ENCODE measurements at places on chromosomes 1 and 21.

DNA sequence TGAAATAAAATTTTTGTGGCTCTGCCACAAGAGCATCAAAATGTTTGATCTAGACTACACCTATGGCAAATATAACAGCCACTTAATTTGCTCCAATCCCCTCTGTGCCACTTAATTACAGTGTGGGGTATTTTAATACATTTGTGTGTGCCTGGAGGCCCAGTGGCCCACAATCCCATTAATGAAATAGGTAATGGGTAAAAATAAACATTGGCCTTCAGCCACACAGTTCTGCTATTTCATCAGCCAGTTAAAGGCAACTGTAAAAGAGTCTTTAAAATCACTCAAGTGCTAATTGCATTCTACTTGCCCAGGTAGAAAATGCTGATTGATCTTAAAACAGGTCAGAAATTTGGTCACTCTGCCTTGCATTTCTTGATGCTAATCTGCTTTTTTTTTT lies 151.6 kb upstream of the UBE2U start:
- no peak for DNase-seq

DNA sequence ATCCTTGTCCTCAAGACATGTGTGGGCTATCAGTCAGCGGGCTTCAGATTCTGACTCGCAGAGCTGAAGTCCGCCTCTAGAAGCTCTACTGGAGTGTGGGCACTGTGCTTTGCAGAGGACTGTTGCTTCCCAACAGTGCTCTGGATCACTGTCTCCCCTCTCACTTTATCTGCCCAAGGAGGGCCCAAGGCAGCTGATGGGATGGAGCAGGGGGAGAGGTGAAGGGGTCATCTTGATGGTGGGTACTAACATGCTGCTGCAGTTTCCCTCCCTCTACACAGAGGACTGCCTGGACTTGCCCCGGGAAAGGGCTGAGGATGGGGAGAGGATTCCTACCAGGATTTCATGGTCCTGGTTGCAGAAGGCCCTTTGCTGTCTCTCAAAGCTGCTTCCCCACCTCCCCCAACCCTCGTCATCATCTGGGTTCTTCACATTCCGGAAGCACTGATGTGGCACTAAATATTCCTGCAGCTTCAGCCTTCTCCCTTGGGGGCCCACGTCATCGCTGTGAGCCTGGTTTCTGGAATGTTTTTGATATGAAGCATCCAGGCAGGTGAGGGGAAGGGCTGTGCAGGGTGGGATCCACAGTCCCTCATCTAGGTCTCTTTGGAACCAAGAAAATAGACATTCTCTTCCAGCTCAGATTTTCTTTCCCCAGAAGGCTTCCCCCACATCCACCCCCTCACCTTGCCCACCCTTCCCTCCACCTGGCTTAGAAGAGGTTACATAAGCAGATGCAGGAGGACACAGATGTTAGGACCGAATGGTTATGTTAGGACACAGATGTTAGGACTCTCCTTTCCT lies 23.2 kb downstream of the NUAK2 start:
- no peak for DNase-seq

DNA sequence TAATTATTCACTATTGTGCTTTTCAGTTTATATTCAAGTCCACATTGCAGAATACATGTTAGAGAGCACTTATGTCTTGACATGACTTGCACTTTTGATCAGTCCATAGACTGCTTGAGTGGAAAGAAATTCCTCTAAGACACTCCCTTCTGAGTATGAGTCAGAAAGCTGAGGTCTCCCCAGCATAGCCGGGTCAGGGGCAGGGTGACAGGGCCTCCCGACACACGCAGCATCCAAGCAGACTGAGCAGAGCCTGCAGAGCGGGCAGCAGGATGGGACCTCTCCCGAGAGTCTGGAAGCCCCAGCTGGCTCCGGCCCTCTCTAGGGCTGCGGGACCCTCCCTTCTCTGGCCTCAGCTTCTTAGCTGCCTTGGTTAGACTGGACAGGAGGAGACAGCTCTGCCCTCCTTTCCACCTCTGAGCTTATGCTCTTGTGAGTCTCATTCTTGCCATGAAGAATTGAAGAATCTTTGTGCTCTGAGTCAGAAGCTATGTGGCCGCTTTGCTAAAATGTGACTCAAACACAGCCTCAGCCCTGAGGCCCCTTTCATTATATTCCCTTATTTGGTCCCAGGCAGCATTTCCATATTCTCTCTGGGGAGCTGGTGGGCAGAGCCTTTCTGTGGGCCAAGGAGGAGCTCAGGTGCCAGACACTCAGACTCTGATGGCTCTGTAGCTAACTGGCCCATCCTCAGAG lies 11.2 kb upstream of the CAPN2 start:
- no peak for DNase-seq

DNA sequence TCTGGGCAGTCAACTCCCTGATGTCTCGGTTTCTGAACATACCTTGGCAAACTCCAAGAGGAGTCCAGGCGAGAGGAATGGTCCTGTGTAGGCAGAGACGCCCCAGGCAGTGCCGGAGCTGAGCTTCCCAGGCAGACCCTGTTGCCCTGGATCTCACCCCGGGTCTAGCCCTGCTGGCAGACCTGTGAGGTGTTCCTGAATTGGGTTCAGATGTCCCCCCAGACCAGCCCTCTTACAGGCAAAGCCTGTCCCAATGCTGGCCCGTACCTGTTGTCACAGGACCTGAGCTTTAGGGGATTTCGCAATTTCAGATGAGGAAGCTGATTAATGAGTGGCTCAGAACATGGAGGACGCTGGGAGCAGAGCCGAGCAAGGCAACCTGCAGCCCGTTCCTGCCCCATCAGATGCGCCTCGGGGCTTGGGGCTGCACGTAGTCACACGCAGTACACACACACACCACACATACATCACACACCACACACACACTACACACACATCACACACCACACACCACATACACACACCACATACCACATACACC lies 38.5 kb upstream of the PDE9A start:
- DNase-seq: no peak

- DNase-seq: no peak
Observed at GRCh38 chr1:198794498-198794897, 155.7 kb downstream of the PTPRC start.

DNA sequence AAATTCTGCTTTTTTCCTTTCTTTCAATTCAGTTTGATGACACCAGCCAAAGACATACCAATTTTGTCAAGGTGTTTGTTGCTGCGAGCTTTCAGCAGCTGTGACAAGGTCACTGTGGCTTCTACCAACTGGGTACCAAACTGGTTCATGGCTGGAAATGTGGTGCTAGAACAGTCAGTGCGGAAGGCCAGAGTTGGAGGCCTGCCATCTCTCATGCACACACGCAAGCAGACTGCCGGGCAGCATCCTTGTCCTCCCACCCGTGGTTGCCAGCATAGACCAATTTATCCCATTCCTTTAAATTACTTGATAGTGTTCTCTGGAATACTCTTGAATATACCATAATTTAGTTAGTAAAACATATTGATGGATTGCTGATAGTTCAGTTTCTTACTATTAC lies 79.9 kb upstream of the GPR52 start:
- DNase-seq: no peak

GRCh38 chr1:167500283-167500860 lies 18.0 kb downstream of the CD247 start:
- DNase-seq: no peak

GRCh38 chr1:177103005-177103852 lies 61.3 kb downstream of the ASTN1 start:
- no peak for DNase-seq

DNA sequence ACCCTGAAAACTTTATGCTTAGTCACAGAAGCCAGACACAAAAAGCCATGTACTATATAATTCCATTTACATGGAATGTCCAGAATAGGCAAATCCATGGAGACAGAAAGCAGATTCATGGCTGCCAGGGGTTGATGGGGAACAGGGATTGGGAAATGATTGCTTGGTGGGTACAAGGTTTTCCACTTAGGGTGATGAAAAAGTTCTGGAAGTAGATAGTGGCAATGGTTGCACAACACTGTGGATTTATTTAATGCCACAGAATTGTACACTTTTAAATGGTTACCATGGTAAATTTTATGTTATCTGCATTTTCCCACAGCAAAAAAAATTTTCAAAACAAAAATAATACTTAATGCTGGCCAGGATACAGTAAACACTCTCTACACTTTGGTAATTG lies 40.6 kb downstream of the ENAH start:
- no peak for DNase-seq

GRCh38 chr1:9996624-9997582 lies at the start of gene RBP7:
RBP7 (plus strand) TSS chr1:9997228; CDS start chr1:9997259, 31 bp downstream.
- no peak for DNase-seq

GRCh38 chr1:185821612-185822385 lies 87.6 kb downstream of the HMCN1 start:
- no peak for DNase-seq

DNA sequence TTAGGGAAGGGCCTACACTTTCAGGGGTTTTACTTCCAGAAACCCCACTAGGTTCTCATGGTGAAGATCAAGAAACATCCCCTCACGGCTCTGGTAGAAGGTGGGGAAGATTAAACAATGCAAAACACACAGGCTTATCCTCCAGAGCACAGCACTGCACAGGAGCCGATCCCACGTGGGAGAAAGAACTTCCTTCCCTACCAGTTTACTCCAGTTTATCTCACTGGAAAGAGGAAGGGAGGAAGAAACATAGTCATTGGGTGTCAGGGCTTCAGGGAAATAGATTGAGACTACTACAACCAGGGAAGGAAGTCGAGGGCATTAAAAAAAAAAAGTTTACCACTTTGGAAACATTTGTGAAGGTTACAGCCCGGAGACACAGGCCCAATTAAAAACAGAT lies 164.4 kb downstream of the NTPCR start:
- DNase-seq: no peak

DNA sequence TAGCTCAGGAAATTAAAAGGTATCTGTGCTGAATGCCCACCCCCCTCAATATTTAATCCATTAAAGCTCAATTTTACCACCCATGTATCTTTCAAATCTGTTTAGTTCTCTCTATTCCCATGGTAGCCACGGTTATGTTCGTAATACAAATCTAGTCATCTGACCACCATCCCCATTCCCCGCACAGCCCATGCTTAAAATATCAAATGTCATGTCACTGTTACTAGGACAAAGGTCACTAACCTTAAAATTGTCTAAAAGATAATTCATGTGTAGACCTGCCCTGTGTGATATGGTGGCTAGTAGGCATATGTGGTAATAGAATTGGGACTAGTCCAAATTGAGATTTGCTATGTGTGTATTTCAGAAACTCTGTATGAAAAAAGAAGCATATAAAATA lies 728.5 kb upstream of the B3GALT2 start:
- DNase-seq: no peak

- no peak for DNase-seq
Observed at GRCh38 chr1:163072658-163073057, 3.5 kb downstream of the RGS4 start.

GRCh38 chr1:3340548-3341235 lies 113.8 kb upstream of the ARHGEF16 start:
- no peak for DNase-seq

GRCh38 chr1:221697923-221698425 lies 43.9 kb downstream of the DUSP10 start:
- no peak for DNase-seq

DNA sequence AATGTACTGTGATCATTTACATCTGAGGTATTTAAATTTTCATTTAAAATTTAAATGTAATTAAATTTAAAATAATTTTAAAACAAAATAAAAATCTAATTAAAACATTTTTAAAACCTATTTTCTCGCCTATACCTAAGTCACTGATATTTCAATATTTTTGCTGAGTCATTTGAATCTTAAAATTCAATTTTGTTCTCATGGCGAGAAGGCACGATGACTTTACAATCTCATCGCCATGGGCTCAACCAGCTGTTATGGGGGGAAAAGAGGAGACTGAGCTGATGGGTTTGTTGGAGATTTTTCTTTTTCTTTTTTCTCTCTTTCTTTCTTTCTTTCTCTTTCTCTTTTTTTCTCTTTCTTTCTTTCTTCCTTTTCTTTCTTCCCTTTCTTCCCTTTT lies 89.3 kb downstream of the PRDM16 start:
- no peak for DNase-seq

DNA sequence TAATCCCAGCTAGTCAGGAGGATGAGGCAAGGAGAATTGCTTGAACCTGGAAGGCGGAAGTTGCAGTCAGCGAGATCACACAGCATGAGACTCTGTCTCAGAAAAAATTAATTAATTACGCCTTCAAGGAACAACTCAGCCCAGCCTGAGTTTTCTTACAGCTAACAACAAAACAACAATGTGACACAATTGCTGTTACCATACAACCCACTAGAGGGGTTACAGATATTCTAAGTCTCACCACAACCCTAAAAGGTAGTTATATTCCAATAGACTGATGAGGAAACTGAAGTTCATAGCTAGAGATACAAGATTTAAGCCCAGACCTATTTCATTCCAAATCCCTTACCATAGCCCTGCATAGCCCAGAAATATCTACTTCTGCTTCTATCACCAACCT lies 2.9 kb upstream of the LRRC8C start:
- DNase-seq: no peak

- no peak for DNase-seq
Observed at GRCh38 chr1:94156096-94156625, 35.2 kb upstream of the ABCA4 start.

DNA sequence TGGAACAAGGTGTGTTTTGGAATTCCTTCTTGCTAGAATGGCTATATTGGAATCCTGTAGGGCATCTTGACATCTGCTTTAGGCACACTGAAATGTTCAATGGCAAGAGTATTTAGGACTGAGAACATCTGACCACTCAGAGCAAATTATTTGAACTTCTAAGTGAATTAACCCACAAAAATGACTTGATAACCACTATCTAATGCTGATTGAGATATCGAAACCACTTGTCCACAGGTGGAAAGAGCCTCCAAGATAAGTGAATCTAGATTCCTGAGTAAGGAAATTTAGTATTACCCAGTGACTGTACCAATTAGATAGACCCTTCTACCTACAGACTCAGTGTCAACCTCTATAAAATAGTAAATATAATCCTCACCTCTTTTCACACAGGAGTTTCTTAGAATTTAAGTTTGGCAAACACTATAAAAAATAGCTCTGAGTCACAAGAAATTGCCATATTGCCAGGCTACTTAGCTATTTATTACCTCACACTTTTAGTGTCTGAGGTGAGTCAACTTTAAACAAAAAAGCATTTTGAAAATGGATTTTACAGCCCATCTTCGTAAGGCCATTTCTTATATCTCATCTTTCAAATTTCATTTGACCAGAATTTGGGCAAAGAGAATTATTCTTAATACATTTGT lies 421.8 kb downstream of the PTBP2 start:
- DNase-seq: no peak

DNA sequence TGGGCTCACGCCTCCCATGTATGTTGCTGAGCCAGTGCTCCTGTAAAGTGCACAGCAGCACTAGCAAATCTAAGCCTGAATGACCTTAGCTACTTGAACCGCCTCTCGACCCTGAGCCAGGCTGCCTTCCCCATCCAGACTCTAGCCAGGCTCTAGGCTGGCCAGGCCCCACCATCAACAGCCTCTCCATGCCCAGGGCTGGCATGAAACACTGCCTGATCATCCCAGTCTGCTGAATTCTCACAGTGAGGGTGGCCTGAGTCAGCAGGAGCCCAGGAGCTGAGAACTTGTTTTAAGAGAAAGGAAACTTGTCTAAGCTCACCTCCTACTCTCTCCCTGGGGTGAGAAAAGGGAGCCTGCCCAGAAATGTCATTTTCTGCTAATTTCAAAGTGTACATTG lies 733.3 kb downstream of the PTPRU start:
- DNase-seq: no peak

- DNase-seq: no peak
Observed at GRCh38 chr1:174247472-174247871, 88.2 kb downstream of the RABGAP1L start.
